ENCODE measurements at places on chromosomes 5 and 9.

- no peak for DNase-seq
Observed at GRCh38 chr9:2354856-2355696, 266.5 kb upstream of the VLDLR start.

DNA sequence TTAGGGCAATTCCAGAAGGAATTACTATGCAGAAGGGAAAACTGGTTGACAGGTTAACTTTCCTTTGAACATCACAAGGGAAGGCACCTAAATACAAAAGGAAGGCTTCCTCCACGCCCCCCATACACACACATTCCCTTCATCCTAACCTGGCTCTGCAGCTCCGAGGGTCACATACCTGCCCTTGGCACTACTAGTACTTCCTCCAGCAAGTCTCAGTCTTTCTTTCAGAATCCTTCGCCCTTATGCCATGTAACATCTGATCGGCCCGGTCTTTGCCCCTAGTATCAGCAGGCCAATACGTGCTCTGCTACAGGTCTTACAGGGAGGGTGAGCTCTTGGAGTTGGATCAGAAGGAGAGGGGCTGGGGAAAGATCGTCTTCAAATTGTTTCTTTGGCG lies 1.6 kb upstream of the MARCHF6 start:
- no peak for DNase-seq

- DNase-seq: no peak
Observed at GRCh38 chr5:14417792-14418765, 163.5 kb upstream of the OTULINL start.

DNA sequence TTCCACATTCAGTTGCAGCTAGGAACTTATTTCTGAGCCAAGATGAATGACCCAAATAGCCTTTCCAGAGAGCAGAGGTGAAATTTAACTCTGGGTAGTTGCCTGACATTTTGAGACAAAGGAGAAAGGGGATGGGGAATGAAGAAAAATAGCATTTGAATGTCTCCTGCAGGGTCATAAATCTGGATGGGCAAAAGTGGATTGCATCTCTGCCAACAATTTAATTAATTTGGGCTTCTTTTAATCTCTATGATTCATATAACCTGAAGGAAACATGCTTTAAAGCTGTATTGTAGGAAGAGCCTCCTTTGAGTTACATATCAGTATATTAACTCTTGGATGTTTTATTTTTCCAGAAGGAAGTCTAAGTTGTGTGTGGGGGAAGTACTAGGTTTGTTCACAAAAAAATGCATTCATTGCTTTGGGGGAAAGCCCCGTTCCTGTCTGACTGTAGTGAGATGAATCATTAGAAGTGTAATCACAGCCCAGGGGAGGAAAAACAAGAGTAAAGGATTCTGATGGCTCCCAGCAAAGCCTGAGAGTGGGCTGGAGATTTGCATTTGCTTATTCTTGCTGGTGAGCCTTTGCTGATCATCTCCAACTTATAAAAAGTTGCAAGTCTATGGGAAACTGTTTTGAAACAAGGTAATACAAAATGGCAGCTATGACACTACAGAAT lies 133.0 kb upstream of the IQGAP2 start:
- DNase-seq: no peak

DNA sequence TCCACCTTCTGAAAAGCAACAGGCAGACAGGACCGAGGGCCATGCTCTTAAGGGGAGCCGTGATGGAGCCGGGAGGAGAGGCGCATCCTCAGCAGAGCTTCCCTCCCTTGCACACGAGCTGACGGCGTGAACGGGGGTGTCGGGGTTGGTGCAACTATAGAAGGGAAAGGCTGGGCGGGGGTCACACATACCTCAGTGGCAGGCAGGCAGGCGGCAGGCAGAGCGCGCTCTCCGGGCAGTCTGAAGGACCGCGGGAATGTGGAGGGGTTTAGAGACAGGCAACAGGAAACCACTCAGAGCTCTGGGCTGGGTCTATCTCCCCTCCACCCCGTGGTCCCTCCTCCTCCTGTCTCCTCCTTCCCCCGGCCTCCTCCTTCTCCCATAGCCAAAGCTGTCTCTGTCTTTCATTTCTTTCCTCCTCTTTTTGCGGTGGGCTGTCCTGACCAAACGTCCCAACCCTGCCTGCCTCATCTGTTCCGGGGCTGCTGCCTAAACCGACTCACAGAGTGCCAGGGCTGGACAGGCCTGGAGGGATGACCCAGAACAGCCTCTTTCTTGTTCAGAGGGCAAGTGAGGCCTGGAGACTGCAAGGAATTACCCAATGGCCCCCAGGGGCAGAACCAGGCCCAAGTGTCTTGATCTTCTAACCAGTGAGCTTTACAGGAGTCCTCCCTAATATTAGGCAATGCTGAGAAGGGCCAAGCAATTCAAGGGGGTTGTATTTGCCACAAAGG lies at the start of gene SPARC:
TSS of gene SPARC (minus strand) at position 242 of the 734 bp plus-strand sequence. CDS start 10,727 bp downstream, outside the sequence.
- peak; percentile 83 for DNase-seq

DNA sequence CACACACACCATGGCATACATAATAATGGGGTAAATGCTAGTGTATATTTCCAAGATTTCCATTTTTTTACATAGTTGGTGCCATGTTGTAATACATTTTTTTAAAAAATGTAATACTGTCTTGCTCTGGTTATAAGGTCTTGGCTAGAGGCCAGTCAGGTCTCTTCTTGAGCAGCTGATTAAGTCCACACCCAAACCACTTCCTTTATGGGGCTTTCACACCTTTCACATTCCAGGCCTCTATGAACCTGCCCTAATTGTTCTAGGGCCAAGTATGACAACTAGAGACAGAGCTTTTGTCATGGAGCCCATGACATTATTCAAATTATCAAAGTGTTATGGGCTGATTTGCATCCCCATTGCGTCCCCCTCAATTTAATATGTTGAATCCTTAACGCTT lies 495.6 kb upstream of the CTNND2 start:
- no peak for DNase-seq
